ENCODE measurements at places on chromosomes 5 and 9.

DNA sequence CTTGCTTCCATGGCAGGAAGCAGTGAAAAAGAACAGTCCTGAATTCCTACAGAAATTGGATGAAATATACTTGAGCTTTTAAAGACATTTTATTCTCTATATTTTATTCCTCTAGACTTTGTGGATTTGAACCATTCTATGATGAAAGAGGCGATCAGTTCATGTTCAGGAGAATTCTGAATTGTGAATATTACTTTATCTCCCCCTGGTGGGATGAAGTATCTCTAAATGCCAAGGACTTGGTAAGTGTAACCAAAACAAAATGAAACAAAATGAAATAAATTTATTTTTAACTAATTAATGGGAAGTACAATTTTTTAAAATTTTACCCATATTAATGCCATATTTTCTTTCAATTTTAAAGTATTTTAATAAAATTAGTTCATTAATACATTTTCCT lies 34.1 kb downstream of the STARD4 start:
- peak; percentile 45 for DNase-seq

GRCh38 chr9:99594056-99594780 lies 227.5 kb upstream of the NR4A3 start:
- DNase-seq, result no peak

DNA sequence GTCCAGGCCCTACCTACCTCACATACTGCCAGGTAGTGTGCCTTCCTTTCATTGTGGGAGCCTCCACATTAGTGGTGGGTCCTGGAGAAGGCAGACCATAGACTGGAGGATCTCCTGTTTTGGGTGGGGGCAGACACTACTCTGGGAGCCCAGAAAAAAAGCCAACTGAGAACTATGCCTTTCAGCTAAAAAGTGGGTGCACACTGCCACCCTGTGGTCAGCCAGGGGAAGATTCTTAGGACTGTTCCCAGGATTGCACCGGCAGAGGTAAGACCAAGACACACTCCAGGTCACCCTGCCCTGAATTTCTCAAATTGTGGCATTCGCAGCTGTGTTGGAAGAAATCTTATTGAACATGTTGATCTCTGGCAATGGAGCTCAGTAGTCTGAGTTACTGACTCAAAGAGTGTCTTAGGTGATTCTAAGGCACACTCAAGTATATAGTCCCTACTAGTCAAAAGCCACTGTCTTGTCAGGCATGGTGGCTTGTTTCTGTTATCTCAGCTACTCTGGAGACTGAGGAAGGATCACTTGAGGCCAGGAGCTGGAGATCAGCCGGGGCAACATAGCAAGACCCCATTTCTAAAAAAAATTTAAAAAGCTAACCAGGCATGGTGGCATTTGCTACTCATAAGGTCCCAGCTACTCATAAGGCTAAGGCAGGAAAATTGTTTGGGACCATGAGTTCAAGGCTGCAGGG lies 3.6 kb downstream of the SIGMAR1 start:
- peak; percentile 43 for DNase-seq

DNA sequence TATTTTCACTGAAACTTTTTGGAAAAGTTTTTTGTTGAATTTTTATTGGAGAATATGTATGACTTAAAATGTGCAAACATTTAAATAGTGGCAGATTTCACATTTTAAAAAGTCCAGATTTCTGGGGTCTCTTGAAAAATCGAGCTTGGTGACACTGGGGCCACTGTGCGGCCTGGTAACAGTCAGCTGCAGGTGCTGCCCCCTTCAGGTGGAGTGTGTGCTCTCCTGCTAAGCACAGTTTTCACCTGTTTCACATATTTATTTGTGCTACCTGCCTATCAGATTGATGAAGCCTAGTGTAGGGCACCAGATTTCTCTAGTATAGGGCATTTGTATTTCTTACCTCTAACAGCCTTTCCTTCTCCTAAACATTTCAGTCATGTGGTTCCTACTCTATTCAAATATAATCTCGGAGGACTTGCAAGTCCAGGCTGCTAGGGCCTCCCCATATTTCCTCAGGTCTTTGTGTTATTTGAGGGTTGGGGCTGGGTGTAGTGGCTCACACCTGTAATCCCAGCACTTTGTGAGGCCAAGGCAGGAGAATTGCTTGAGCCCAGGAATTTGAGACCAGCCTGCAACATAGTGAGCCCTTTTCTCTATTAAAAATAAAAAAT lies 95.8 kb upstream of the KLF9 start:
- DNase-seq, result no peak

DNA sequence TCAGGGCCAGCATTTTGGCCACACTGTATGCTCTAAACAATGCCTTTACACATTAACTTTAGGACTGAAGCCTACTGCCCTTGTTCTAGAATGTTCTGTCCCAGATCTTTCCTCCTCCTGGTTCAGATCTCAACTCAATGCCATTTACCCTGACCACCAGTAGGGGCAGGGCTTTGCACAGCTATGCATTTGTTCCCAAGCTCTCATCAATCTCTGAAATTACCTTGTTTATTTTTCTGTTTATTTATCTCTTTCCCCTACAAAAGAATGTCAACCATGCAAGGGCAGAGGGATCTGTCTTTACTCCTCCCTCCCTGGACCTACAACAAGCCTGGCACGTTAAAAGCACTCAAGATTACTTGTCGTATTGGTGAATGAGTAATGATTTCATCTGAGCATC lies 612.9 kb downstream of the BNC2 start:
- DNase-seq, result no peak
